ENCODE measurements at places on chromosomes 16 and 17.

DNA sequence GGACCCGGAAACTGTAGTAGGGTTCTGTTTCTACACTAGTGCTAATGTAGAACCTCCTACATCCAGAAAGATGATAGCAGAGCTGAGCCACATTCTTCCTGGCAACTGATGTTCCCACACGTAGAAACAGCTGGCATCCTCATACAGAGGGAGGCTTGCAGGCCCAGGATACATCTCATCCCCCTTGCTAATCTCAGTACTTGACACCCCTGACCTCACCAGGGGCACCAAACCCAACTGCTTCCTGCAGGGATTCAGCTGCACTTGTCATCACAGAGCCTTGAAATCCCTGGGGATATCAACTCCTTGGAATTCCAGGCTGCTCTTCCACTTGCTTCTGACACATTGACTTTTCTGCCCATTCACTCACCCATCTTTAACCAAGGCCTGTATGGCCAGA is 75.2 kb upstream of the HSBP1 start:
- no peak for DNase-seq

DNA sequence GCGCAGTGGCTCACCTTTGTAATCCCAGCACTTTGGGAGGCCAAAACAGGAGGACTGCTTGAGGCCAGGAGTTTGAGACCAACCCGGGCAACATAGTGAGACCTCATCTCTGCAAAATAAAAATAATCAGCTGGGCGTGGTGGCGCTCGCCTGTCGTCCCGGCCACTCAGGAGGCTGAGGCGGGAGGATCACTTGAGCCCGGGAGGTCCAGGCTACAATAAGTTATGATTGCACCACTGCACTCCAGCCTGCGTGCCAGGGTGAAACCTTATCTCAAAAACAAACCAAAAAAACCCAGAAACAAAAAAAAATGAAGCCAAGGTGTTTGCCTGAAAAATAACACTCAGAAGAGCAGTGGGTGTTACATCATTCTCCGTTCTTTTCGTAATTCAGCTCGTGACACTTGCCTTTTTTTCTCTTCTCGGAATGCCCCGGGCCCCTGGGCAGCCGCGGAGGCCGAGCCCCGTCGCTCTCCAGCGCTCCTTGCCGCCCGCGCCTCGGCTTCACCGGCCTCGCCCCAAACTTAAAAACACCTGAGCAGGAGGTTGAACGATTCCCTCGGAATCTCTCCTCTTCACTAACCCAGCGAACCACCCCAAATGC is 17.0 kb downstream of the PRCD start:
- no peak for DNase-seq

GRCh38 chr17:69883120-69883519 is 191.9 kb upstream of the KCNJ16 start:
- no peak for DNase-seq

DNA sequence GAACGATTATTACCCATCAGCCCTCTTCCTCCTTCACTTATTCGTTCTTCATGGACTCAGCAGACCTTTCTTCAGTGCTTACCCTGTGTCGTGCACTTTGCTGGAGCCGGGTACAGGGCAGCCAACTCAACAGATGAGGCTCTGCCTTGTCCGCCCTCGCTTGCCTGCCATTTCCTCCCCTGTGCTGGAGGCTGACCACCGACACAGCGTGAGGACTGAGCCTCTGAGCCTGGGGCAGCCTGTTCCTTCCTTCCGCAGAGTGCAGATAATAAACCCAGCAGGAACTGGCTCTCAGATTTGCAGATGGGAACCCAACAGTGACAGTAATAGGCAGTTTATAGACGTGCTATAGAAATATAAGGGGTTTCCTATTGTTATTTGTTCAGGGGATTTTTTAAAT is 7.0 kb upstream of the SLC39A11 start:
- no peak for DNase-seq

GRCh38 chr17:82021900-82022309 is 773 bp downstream of the CENPX start:
- no peak for DNase-seq

- DNase-seq = no peak
These were observed 26.9 kb upstream of the PPM1E start for GRCh38 chr17:58728798-58729197.

DNA sequence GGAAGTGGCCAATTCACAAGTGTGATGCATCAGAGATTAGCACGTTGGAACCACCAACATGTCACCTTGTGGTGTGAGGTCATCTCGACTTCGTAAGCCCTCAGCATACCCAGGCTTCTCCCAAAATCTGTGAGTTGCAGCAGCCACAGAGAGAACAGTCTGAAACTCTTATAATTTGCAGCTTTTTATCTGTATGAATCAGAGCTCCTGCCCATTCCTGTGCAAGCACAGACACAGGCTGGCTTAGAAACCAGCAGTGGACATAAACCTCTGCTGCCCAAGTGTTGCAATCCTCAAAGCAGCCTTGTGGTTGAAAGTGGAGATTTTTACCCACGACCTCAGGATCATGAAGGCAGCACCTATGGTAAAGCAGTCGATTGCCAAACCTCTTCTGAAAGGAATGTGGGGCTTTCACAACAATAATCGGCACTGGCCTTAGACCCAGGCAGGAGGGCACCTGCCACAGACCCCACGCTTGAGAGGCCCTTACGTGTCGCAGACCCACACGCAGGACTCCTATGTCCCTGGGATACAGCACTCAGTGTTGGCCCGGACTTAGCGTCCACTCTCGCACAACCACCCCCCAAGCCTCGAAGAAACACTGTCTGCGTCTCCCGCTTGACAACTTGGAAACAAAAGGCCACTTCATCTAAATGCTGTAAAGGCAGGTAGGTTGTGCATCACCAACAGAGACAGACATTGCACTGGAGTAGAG is 24.5 kb upstream of the OSGIN1 start:
- DNase-seq = no peak

DNA sequence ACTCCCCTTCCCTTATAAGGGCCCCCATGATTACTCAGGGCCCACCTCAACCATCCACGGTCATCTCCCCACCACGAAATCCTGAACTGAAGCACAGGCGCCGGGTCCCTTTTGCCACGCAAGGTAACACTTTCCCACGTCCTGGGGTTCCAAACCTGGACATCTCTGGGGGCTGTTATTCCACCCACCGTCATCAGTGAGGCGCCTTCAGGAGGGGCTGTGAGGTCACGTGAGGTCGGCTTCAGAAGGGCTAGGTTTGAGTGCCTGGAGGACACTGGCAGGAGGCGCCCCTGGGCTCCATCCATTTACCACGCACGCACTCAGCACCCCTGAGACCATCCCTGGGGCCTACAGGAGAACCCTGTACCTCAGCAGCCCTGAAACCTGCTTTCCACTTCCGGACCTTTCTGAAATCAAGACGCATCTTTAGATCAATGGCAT is 4.1 kb downstream of the CD2BP2 start:
- no peak for DNase-seq

- no peak for DNase-seq
These were observed 10.3 kb downstream of the NUPR1 start for GRCh38 chr16:28528463-28528867.

DNA sequence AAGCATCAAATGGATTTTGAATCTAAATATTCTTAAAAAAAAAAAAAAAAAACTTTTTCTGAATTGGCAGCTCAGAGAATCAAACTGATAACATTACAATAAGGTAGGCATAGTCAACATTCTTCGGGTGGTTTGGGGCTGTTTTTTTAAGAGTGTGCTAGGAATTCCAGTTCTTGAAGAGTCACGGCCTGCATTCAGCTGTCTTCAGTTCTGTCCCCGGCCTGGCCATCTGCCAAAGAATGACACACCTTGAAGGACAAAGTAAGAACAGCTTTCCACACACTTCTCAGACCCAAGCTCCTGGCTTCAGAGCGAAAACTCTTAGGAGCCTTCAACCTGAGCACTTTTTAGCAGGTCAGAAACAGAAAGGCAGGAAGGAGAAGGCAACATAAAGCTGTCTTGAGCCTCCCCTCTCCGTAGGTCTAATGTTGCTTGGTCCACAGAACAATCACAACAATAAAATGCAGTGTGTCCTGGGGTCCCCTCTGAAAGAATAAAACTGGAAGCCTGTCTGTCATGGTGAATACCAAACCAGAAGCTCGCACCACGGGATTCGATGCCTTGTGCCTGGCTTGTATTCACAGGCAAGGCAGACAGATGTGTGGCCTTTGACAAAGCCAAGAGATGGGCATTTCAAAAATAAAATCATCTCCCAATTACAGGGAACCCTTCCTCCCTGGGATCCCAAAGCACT is 524.4 kb upstream of the ZFHX3 start:
- peak; percentile 14 for DNase-seq

GRCh38 chr17:76163919-76164318 is 22.9 kb upstream of the FOXJ1 start:
- no peak for DNase-seq

- peak; percentile 27 for DNase-seq
These were observed 24.6 kb upstream of the LRRC75A start for GRCh38 chr17:16516594-16517051.

DNA sequence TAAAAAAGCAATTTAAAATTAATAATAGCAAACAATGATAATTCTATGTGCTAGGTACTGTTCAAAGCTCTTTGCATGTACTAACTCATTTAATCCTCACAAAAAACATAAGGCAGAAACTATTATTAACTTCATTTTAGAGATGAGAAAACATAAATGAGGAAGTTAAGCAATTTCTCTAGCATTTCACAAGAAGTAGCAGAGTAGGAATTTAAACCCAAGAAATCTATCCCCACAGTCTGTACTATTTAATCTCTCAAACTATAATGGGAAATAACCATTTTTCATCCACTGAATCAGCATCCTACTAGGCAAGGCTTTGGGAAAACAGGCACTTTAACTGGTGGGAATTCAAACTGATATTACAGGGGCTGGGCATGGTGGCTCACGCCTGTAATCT is 42.2 kb upstream of the INTS2 start:
- no peak for DNase-seq

- DNase-seq = peak; percentile 89
These were observed at the start of gene ARHGAP44 for GRCh38 chr17:12789481-12790248. TSS of gene ARHGAP44 (plus strand) at chr17:12789498. CDS start at chr17:12789839, 341 bp downstream.

DNA sequence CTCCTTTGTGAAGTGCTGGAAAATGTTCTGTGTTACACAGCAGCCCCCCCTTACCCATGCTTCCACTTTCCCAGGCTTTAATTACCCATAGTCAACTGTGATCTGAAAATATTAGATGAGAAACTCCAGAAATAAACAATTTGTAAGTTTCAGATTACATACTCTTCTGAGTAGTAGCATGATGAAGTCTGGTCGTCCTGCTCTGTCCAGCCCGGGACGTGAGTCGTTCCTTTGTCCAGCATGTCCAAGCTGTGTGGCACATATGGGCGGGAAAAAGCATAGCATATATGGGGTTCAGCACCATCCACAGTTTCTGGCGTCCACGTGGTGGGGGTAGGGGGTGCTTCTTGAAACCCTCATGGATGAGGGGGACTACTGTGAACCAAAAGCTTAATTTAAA is 83.5 kb downstream of the BANP start:
- DNase-seq = no peak

DNA sequence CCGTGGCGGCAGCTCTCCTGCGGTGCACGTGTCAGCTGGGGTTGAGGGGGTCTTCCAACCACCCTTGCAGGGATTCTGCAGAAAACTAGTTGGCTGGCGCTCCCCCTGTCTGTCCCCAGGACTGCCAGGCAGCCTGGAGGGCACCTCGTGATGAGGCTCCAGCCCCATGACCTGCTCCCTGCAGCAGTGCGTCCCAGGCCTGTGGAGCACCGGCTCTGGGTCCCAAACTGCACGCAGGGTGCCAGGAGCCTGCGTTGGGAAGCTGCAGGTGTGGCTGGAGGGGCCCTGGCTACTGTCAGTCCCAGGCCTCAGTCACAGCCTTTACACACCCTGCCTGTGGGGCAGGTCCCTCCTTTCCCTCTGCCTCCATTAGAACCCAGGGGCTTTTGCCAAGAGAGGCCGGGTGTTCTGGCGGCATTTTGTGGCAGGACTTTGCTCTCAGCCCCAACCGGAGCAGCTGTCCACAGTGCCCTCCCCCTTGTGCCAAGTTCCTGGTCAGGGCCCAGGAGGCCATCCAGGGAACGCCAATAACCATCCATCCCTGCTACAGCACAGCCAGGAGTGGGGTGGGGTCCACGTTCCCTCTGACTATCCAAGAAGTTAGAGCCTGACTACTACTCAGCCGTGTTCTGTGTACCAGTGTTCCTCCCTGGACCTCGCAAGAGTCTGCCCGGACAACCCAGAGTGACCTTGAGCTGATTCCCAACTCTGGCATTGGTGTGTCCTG is 9.2 kb downstream of the CHMP6 start:
- DNase-seq = no peak

- DNase-seq = no peak
These were observed 4.1 kb upstream of the PPP1R9B start for GRCh38 chr17:50154604-50155003.

- no peak for DNase-seq
These were observed 168.0 kb downstream of the AHSP start for GRCh38 chr16:31695667-31696066.

DNA sequence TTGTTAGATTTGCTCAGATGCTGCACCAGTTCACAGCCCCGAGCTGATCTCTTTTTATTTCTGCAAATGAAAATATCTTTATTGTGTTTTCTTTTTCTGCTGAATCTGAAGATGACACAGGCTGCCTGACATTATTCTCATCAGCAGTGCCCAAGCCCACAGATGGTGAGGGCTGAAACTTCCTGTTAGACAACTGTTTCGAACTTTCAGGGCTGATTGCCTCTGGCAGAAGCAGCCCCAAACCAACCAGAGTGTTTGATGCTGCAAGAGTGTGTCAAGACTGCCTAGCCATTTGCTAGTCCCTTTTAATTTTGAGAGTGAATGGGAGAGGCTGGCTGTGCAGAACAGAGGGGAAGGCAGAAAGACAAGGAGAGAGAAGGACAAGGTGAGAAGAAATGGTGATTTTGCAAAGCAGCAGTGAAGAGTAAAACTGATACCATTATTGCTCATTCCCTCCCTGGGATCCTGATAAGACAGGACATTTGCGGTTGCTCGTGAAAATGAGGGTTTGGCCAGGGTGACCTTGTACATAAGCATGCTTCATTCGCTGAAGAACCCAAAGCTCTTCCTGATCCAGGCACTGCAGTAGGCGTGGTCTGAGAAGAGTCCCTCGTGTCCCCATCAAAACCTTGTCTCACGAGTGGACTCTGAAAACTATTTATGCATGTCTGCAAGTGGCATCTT is 77.2 kb downstream of the TMEM114 start:
- no peak for DNase-seq

DNA sequence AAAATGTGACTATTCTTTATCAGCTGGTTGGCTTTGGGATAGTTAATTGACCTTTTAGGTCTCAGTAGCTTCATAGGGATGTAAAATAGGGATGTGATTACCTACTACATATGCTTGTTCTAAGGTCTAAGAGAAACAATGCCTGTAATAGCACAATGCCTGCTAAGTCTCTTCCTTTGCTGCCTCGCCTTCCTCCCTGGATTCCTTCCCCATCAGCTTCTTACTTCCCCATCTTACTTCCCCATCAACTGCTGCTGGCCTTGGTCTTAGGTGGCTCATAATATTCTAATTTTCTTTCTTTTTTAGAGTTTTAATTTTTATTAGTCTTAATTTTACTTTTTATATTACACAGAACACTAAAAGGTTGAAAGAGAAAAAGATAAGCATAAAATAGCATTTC is 59.2 kb upstream of the GOT2 start:
- DNase-seq = no peak

All from right kidney (tissue), 9 donors.